ENCODE measurements at places on chromosomes 13 and 19.

DNA sequence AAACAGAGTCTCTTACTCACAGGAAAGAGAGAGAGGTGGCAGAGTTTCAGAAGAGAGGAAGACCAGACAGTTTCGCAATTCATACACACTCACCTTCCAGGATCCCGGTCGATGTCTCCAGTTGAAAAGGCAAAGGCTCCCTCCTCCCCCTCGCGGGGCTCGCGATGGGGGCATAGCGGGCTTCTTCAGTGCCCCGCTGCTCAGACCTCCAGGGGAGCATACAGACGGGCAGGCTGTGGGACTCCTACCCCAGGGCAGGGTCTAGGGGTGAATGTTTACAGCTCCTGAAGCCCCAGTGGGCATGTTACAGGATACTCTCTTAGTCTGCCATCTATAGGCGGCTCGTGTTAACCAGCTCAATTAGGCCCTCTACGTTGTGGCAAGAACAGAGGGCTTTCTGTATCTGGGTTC, 139.2 kb downstream of the SLITRK5 start:
- no peak for DNase-seq

DNA sequence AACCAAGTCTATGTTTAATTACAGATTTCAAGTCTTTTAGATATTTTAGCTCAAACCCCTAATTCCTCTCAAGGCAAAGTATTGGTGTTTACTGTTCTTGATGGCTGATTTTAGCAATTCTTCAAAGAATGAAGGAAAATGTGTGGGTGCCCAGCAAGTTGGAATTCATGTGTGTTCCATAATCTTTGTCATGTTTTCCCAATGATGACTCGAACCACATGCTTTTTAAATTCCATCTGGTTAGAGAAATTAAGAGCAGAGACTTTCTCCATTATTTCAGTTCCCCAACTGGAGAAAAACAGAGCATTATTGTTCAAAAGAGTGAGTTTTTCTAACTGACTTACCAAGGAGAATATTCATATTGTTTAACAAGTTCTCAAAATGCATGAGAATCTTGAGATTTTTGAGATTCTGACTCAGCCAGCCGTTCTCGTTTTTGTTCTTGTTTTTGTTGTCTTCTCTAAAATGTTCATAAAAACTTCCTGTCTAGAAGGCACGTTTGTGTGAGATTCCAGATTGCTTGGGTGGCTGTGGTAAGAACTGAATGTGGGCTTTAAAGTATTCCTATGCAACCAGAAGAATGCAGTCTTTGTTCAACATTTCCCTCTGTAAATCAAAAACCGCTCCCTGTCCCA, 404.7 kb downstream of the IRS2 start:
- DNase-seq, result no peak

DNA sequence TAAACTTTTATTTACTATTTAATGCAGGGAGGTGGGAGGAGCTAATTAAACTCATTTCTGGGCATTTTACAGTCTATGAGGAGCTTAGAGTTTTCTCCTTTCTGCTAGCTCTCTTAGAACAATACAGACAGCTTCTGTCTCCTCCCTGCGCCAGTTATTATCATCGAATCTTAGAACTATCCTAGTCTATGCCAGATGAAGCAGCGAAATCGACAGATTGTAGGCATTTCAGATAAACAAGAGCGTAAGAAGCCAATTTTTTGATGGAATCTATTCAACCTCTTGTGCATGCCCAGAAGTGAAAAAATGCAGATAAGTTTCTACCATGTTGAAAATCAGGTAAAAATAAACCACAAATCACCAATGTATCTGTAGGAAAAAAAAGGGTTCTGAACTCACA, 297.1 kb downstream of the KLF12 start:
- DNase-seq, result no peak

- DNase-seq, result no peak
Measured at GRCh38 chr13:34570698-34571353, 371.2 kb upstream of the NBEA start.

- no peak for DNase-seq
Measured at GRCh38 chr19:4096049-4096892, 27.7 kb downstream of the MAP2K2 start.

DNA sequence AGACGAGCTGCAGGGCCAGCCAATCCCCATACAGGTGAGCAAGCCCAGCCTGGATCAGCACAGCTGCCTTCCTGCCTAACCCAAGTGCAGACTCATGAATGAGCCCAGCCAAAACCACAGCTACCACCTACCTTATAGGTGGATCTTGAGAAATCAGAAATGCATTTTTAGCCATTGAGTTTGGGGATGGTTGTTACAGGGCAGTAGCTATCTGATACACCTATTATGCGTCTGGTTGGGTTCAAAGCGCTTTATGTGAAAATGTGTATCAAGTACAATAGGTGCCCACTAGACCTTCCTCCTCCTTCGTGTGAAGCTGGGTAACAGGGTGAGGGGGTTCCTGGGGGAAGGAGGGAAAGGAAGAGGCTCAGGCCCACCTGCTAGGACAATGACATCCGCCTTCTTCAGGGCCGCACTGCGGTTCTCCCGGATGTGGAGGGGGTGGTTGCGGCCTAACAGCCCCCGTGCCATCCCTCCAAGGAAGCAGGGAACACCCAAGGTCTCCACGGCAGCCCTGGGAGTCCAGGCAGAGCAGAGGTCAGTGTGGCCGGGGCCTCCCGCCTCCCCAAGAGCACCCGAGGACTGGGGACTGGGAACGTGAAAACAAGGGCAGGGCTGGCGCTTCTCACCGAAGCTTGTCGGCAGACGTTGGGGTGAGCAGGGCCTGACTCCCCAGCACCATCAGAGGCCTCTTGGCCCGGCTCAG, 11.7 kb downstream of the SYDE1 start:
- DNase-seq, result no peak

GRCh38 chr13:93984876-93985275, 494.6 kb downstream of the DCT start:
- no peak for DNase-seq

- no peak for DNase-seq
Measured at GRCh38 chr19:10290357-10290875, 664 bp downstream of the ICAM5 start.

DNA sequence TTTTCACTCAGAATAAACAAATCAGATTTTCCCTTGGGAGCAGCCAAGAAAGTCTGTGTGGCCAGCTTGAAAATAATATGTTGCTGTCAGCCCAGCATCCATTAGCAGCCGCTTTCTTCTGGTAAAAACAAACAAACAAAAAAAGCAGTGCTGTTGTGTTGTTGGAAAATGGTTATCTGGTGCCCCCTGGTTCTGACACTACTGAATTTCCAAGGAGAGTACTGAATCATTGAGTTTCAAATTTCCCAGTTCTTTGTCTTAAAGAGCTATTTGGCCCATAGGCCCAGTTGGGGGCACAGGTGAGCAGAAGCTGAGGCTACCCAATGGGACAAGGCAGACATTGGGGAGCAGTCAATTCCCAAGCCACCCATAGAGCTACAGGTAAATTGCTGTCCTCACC, 995.9 kb downstream of the UQCRFS1 start:
- DNase-seq, result no peak

DNA sequence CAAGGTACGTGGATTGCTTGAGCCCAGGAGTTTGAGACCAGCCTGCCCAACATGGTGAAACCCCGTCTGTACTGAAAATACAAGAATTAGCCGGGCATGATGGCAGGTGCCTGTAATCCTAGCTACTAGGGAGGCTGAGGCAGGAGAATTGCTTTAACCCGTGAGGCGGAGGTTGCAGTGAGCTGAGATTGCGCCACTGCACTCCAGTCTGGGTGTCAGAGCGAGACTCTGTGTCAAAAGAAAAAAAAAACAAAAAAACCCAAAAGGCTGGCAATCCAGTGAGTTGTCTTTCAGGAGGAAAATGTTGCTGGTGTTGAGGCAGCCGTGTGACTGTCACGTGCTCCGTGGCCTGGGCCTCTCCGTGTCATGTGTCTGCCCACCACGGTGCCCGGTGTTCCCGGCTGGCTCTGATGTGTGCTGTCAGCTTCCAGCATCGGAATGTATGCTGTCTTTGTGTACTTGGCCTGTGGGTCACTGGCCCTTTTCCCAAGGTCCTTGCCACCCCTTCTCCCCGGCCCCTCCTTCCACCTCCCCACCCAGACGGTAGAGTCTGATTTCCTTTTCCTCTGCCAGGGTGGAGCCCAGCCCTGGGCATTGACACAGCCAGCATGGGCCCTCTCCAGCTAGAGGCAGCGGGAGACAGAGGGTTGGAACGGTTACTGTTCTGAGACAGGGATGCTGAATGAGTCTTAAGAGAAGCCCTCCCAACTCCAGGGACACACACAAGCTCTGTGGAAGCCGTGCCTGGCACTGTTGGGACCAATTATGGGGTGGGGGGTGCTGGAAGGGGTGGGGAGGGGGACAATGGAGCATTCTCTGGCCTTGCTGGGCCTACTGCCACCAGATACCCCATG, 7.2 kb upstream of the TUBB4A start:
- DNase-seq, result no peak

- DNase-seq, result peak; percentile 67
Measured at GRCh38 chr19:50147462-50148423, 15.3 kb downstream of the IZUMO2 start.

GRCh38 chr19:7792281-7792680, 29.2 kb downstream of the CLEC4M start:
- DNase-seq, result no peak
